ENCODE measurements at places on chromosomes 1 and 21.
A peak's percentile ranks its signal among the peaks of the same experiment; 100 is the strongest.

- no peak for DNase-seq
Measured at GRCh38 chr1:24382165-24382577, 31.4 kb downstream of the STPG1 start.

DNA sequence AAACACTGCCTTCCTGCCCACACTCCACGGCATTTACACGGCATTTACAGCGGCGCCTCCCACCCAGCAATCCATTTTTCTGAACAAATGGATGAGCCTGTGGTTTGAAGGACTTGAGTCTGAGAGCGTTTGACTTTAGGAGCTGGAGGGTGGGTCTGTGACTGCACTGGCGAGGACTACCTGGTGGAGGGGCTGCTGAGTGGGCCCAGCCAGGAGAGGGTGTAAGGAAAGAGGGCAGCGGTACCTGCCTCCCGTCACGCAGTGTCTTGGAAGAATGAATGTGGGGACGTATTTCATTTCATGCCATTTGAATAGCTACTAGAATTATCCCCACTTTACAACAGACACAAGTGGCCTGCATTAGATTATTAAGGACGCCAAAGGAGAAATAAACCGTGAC lies 62.9 kb downstream of the B3GALT5 start:
- no peak for DNase-seq

DNA sequence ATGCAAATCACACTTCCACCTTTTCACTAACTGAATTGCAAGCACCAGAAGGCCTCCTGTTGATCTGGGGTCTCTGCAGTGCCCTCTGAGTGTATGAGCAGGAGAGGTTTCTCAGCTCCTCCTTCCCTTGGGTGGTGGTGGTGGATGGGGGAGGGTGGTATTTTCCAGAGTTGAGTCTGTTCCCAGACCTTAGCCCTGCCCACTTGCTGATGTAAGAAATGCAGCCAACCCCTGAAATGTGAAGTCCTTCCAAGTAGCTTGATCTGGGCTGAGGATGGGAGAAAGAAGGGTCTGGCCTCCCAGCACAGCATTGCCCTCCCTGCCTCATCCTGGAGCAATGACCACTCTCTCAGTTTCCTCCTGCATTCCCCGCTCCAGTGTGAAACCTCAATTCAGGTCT lies 6.3 kb upstream of the FOXD2 start:
- no peak for DNase-seq

GRCh38 chr1:154519591-154519991 lies 17.4 kb upstream of the SHE start:
- DNase-seq = no peak

GRCh38 chr1:231634323-231635013 lies 7.9 kb downstream of the DISC1 start:
- no peak for DNase-seq

GRCh38 chr1:104531990-104532389 lies 782.3 kb downstream of the AMY1C start:
- DNase-seq = no peak

DNA sequence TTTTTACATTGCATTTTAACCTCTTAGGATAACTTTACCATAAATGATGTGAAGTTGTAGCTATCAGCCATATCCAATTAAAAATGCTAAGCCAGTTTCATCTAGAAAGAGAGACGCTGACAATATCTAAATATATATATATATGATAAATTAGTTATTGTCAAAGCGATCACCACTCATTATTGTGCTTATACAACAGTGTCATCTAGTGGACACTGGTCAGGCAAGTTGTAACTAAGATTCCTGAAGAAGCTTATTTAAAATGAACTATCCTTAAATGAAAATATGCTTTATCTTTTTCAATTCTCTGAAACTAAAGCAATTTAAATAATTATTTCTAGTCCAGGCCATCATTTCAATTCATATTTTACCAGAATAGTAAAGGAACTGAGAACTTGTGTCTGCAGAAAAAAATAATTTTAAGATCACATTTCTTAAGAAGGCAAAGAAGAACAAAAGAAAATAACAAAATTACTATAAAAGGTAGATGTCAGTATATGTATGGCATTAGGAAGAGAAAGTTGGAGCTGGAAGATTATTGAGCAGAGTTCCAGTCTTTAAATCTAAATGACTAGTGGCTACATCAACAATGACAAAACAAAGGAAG lies 193.3 kb upstream of the SNX7 start:
- peak; percentile 8 for DNase-seq

GRCh38 chr1:203424861-203425662 lies 50.5 kb upstream of the PRELP start:
- no peak for DNase-seq

GRCh38 chr1:94778808-94779207 lies 41.3 kb upstream of the SLC44A3 start:
- DNase-seq = no peak

Measured in RPMI8226 (cell line).